Hippocampal formation (tissue), 2 donors: ENCODE measurements at places on chromosomes 4 and X.

DNA sequence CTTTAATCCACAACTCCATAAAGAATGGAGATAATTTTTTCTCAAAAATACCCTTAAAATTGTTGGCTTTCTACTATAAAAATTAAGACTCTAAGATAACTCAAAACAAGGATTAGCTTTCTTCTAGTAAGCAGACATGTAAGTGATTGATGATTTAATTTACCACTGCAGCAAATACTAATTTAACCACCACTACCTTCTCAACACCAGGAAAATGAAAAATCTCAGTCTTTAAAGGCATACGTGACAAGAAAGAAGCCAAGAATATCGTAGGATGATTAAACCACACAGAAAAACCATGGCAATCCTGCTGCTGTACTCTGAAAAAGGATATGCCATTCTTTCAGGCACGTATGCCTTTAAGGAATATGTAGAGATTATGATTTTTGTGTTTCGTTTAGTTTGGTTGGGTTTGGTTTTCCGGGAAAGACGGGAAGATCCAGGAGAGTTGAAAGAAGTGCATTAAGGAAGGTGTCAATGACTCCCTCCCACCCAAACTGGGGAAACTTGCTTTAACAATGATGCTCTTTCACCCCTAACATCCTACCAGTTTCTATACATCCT is 881 bp downstream of the LRCH2 start:
- DNase-seq: no peak

DNA sequence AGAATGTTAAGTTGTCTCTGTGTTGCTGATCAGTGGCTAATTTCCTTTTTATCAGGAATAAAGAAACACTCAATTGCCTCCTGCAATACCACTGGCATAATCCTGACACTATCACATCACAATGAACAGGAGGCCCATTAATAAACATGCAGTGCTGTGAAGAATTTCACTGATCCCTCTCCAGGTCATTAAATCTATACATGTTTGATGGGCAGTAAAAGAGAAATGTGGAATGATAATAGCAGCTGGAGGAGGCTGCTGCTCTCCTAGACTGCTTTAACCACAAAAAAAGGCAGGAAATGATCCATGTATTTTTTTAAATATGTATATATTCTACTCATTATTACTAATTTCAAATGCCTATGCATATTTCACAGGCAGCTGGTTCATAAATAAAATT is 202.1 kb downstream of the CENPC start:
- no peak for DNase-seq

DNA sequence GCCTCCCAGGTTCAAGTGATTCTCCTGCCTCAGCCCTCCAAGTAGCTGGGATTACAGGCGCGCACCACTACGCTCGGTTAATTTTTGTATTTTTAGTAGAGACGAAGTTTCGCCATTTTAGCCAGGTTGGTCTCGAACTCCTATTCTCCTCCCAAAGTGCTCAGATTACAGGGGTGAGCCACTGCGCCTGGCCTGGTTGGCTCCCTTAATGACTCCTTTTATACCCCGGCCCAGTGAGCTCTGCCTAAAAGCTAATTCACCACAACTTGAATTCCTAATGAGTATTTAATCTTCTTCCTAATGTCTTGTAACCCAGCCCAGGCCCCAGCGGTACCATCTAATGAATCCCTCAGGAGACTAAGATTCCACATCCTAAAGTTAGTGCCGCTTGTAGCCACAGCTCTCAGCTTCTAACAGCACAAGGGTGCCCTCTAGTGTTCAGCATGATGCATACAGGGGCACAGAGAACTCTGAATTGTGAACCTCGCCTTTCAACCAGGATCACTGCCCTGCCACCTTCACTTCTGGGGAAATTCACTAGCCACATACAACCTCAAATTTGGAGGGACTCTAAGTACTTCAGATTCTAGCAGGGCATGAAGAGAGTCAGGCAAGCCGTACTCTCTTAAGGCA is 89.5 kb downstream of the OR13H1 start:
- DNase-seq: peak; percentile 34

DNA sequence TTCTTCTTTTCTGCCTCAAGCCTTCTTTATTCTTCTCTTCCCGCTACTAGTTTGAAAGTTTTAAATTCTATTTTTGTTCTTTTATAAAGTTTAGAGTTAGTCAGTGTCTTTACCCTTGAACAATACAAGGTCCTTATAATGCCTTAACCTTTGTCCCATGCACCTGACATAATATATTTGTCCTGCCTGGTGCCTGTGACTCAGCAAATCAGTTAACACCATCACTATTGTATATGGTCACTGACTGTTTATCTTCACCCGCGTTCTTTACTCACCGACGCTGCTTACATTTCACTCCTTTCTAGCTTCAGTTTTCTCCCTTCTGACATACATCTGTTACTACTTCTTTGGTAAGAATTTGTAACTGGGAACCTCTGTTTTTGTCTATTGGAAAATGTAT is 5.7 kb downstream of the SMIM20 start:
- no peak for DNase-seq

DNA sequence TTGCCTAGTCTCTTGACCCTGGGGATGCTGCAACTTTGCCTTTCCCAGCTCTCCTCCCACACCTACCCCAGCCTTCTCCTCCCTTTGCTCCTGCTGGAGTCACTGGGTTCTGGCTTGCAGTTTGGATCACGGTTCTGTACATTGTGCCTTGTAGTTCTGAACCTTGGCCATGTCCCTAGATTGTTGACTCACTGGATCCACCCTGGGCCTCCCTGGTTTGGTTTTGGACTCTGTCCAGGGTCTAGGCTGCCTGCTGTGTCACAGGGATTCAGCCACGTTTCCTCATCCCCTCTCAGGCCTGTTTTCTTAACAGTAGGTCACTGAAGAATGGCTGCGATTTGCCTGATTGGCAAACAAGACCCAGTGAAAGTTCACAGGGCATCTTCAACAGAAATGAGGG is 11.5 kb upstream of the GABRE start:
- no peak for DNase-seq

DNA sequence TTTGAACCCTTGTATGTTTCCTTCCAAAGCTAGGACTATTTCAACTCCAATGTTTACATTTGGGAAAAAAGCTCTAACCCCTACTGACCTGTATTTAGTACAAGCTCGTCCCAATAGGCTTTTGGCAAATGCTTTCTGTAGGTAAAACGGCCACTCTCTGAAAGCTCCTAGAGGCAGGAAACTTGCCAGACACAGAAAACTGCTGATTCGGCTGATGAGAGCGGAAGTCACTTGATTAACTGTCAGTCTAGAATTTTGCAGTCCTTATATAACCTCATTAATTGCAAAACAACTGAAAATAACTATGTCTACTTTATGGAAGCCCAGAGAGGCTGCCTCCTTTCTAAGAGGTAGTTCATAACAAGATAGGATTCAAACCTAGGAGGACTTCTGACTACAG is 108.1 kb downstream of the TSPAN7 start:
- no peak for DNase-seq

- DNase-seq: peak; percentile 32
Observed at GRCh38 chr4:1945124-1945895, 63.5 kb downstream of the NELFA start.

DNA sequence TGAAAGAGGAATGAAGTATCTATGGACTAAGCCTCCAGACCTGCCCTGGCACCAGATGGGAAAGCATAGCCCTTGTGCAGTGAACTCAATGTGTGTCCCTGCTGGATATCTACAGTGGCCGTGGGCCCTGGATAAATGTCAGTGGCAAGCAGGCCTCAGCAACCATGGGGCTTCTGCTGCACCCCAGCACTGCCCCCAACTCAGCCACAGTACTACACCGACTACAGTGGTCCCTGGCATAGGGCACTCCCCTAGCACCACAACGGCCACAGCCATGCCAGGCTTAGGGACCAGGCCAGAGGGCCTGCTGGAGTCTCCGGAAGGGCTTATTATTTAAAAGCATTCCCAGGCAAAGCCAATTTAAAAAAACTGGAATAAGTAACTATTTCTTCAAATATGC is 459.1 kb downstream of the SH2D1A start:
- DNase-seq: no peak

- DNase-seq: no peak
Observed at GRCh38 chr4:10085386-10085785, 31.2 kb downstream of the WDR1 start.

DNA sequence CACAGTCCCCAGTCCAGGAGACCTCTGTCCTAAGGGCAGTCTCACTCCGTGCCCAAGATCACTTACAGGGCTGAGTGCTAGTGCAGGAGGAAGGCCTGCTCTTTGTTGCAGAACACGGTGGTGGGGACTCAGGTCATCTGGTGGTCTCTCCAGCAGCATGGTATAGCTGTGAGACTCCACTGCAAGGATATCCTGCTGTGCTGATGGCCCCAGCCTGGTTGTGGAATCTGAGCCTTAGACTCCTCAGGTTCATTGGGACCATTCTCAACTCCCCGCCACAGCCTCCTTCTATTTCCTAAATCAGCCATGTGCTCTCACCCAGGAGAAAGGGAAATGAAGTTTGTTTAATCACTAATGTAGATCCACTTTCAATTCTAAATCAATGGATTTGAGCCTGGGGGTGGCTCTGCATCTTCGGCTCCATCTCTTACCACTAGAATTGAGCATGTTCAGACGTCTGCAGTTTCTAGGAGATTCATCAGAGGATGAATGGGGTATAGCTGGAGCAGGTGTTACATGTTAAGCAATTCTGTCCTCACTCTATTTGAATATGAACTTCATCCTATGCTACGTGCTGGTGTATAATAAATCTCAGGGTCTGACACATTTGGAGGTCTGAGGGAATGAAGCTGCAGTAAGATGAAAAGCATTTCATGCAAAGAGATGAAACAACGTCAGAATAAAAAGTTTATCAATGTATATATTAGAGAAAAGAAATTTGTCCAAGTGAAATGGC is 189.2 kb downstream of the MGST2 start:
- no peak for DNase-seq

DNA sequence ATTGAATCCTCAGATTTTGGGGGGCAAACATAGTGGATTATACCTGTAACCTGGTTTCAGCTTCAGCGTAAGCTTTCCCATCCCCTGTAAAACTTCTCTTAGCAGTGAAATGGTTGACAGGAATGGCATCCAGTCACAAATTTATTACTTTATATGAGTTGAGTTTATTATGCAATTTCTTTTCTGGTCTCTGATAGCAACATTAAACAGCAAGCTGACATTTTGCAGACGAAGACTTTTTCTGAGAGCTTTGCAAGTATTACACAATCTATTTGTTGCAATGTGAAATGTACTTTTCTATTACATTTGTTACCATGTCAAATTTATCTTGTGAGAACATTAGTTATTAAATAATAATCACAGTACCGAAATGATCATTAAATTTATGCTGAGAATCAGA is 60.6 kb downstream of the GSPT2 start:
- no peak for DNase-seq

GRCh38 chrX:314781-315595 is 3.6 kb downstream of the GTPBP6 start:
- DNase-seq: no peak

- DNase-seq: no peak
Observed at GRCh38 chr4:105936901-105937300, 41.6 kb downstream of the NPNT start.

DNA sequence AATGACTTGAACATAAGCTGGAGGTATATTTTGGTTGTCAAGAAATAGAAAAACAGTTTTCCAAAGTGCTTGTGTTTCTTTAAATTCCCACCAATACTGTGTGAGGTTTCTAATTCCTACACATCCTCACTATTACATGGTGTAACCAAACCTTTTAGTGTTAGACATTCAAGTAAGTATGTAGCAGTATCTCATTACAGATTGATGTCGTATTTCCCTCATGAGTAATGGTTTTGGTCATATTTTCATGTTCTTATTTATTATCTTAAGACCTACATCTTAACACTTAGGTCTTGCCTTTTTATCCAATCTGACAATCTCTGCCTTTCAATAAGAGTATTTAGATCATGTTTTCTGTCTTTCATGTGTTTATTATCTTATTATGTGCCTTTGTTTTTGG is 253.7 kb upstream of the ANXA10 start:
- no peak for DNase-seq

GRCh38 chr4:89308161-89308500 is 531 bp upstream of the GPRIN3 start:
- no peak for DNase-seq

GRCh38 chr4:127463883-127464282 is 168.9 kb upstream of the INTU start:
- no peak for DNase-seq

DNA sequence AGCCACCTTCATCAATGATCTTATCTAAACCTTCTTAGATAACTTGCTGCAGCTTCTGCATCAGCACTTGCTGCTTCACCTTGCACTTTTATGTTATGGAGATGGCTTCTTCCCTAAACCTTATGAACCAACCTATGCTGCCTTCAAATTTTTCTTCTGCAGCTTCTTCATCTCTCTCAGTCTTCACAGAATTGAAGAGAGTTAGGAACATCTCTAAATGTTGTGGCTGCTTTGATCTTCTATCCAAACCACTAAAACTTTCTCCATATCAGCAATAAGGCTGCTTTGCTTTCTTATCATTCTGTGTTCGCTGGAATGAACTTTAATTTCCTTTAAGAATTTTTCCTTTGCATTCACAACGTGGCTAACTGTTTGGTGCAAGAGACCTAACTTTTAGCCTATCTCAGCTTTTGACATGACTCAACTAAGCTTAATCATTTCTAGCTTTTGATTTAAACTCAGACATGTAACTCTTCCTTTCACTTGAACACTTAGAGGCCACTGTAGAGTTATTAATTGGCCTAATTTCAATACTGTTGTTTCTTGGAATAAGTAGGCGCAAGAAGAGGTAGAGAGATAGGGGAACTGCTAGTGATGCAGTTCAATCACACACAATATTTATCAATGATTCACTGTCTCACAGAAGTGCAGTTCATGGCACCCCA is 36.1 kb upstream of the CORIN start:
- DNase-seq: no peak

- DNase-seq: no peak
Observed at GRCh38 chr4:89420507-89420906, 112.9 kb upstream of the GPRIN3 start.

DNA sequence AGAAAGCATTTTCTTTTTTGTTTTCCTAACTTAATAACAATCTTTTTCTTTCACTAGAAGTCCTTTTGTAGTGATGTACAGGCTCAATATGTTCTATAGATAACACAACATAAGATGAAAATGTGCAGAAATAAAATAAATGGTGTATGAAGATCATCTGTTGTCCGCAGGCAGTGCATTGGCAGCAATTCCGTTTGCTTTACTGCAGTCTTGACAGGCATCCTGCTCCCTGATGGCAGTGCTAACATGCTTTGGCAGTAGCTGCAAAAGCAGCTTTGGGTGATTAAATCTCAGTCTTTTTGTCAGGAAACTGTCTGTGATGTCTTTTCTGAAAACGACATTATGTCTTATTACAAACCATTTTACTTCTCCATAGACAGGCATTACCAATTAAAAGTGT is 131.4 kb downstream of the TRAM1L1 start:
- DNase-seq: no peak

GRCh38 chr4:152310257-152310656 is 225.6 kb downstream of the FBXW7 start:
- no peak for DNase-seq

GRCh38 chr4:182916483-182917181 is 554 bp downstream of the DCTD start:
- DNase-seq: peak; percentile 19

- peak; percentile 31 for DNase-seq
Observed at GRCh38 chr4:52868133-52868532, 6.0 kb downstream of the RASL11B start.
